ENCODE measurements at places on chromosomes 4 and X. TPM values are rescaled to one million over a fixed set of nuclear protein-coding genes. Genes with fewer than 3 reads are reported as not detected.

Gene KCNE5
- total RNA-seq = 0.19 TPM

Gene IBSP
- total RNA-seq = not detected

DNA sequence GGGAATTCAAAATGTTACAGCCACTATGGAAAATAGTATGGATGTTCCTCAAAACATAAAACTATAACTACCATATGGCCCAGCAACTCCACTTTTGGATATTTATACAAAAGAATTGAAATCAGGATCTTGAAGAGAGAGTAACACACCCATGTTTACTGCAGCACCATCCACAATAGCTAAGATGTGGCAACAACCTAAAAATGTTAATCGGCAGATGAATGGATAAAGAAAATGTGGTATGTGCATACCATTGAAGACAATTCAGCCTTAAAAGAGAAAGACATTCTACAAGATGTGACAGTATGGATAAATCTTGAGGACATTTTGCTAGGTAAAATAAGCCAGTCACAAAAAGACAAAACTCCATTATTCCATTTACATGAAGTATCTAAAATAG lies 171.9 kb downstream of the DCHS2 start:
- no peak overlapping the region for H3K27ac ChIP-seq
- no peaks in the 10 kb centered on the region for H3K4me1 ChIP-seq
- peaks cover 11% of the 10 kb centered on the region for H3K27me3 ChIP-seq

Gene SSX3
- total RNA-seq = not detected

DNA sequence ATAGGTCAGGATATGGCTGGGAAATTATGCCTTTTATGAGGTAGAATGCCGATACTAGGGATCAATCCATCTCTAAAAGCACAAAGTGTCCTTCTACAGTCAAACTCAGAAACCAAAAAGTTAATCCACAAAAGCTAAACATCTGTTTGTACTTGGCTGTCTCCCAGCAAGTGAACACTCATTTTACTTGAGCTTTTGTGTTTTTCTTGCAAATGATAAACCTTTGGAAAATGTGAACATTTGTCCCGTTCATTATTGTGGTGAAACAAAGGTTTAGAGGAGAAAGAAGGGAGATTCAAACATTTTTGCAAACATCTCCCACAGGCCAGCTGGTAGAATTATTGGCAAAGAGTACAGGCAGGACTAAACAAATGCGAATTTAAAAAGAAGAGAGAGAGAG lies 300.6 kb upstream of the SPANXN1 start:
- H3K27me3 ChIP-seq = no peaks in the 10 kb centered on the region
- DNase-seq = no peak
- no peaks in the 10 kb centered on the region for H3K36me3 ChIP-seq
- no peak overlapping the region for H3K27ac ChIP-seq
- H3K4me1 ChIP-seq = no peaks in the 10 kb centered on the region
- H3K4me3 ChIP-seq = no peak overlapping the region

- DNase-seq = no peak
- H3K27me3 ChIP-seq = peaks cover 10% of the 10 kb centered on the region
- no peaks in the 10 kb centered on the region for H3K36me3 ChIP-seq
- H3K4me1 ChIP-seq = peaks cover 7% of the 10 kb centered on the region
- H3K4me3 ChIP-seq = no peak overlapping the region
- no peak overlapping the region for H3K27ac ChIP-seq
Measured at GRCh38 chrX:147749308-147749707, 162.4 kb upstream of the FMR1 start.

- H3K36me3 ChIP-seq = no peaks in the 10 kb centered on the region
- H3K4me3 ChIP-seq = no peak overlapping the region
- no peak overlapping the region for H3K27ac ChIP-seq
- H3K4me1 ChIP-seq = peaks cover 24% of the 10 kb centered on the region
- no peaks in the 10 kb centered on the region for H3K27me3 ChIP-seq
Measured at GRCh38 chrX:66200050-66200664, 36.1 kb downstream of the HEPH start.

Gene MAGEA1
- total RNA-seq = not detected

GRCh38 chr4:89957046-89957926 lies 62.6 kb downstream of the MMRN1 start:
- H3K27ac ChIP-seq = no peak overlapping the region
- no peak overlapping the region for H3K4me3 ChIP-seq
- H3K36me3 ChIP-seq = no peaks in the 10 kb centered on the region
- no peaks in the 10 kb centered on the region for H3K4me1 ChIP-seq
- H3K27me3 ChIP-seq = no peaks in the 10 kb centered on the region

Gene PRDM8
- 5.2 TPM for total RNA-seq

DNA sequence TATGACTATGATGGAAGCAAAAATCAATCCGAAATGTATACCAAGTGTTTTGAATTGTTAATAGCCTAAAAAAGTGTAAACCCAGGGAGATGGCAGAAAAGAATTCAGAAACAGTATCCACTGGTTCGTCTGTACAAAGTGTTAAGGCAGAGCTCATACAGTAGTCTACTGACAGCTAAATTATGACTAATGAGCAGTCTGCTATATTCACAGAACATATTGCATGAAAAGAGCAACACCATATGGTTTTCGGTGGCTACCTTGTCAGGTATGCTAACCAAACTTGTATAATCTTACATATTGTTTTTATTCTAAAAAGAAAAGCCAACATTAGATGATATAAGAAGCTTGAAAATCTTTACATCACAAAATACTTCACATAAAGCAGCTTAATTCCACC lies 18.5 kb downstream of the EPHA5 start:
- H3K4me1 ChIP-seq = no peaks in the 10 kb centered on the region
- H3K4me3 ChIP-seq = no peak overlapping the region
- H3K27ac ChIP-seq = no peak overlapping the region
- no peak for DNase-seq
- H3K36me3 ChIP-seq = no peaks in the 10 kb centered on the region
- no peaks in the 10 kb centered on the region for H3K27me3 ChIP-seq

Gene XK
- total RNA-seq = 0.04 TPM

- no peak overlapping the region for H3K27ac ChIP-seq
- no peak for DNase-seq
- H3K4me3 ChIP-seq = no peak overlapping the region
- H3K27me3 ChIP-seq = peaks cover 3% of the 10 kb centered on the region
- H3K4me1 ChIP-seq = no peaks in the 10 kb centered on the region
- no peaks in the 10 kb centered on the region for H3K36me3 ChIP-seq
Measured at GRCh38 chr4:77236806-77237205, 79.8 kb downstream of the CCNG2 start.

DNA sequence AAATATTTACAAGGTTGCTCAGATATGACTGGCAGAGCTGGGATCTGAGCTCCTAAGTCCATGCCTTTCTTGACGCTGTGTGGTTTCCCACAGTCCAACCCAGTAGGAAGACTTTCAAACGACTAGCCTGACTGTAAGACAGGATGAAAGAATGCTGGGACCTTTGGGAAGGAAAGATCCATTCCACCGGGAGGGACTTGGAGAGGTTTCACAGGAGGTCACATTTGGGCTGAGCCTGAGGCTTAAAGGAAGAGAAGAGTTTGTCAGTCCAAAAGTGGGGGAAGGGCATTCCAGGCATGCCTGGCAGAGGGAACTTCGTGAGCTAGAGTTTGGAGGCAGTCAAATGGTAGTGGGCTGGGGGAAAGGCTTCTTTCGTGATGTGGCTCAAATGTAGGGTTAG lies 1.5 kb downstream of the STARD8 start:
- no peak for DNase-seq
- no peak overlapping the region for H3K27ac ChIP-seq
- no peaks in the 10 kb centered on the region for H3K36me3 ChIP-seq
- H3K27me3 ChIP-seq = no peaks in the 10 kb centered on the region
- H3K4me1 ChIP-seq = no peaks in the 10 kb centered on the region

- peak overlapping the region; percentile 98 for H3K27ac ChIP-seq
- H3K4me3 ChIP-seq = peak overlapping the region; percentile 98
- no peaks in the 10 kb centered on the region for H3K27me3 ChIP-seq
- DNase-seq = peak; percentile 80
- peaks cover 52% of the 10 kb centered on the region for H3K4me1 ChIP-seq
Measured at GRCh38 chr4:6674500-6675149, 19.1 kb upstream of the S100P start.

DNA sequence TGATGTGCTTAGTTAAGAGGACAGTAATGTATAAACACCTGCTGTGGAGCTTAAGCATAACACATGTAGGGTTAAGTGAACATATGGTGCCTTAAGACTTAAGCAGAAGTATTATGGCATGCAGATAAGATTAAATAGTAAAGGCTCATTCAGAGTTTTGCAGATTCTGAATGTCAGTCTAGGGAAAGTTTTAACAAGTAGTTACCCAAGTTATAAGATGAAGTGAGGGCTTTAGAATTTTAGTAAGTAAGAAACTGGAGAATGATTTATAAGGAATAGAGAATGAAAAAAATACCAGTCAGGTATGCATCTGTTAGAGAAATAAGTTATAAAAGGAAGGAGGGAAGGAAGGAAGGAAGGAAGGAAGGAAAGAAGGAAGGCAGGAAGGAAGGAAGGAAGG lies 902.1 kb downstream of the TRAM1L1 start:
- H3K4me3 ChIP-seq = no peak overlapping the region
- no peaks in the 10 kb centered on the region for H3K4me1 ChIP-seq
- no peaks in the 10 kb centered on the region for H3K36me3 ChIP-seq
- no peaks in the 10 kb centered on the region for H3K27me3 ChIP-seq
- no peak overlapping the region for H3K27ac ChIP-seq

Gene H2BW2
- not detected for total RNA-seq

GRCh38 chrX:153814591-153815315 lies 15.6 kb downstream of the PDZD4 start:
- DNase-seq = no peak
- H3K4me3 ChIP-seq = no peak overlapping the region
- peaks cover 12% of the 10 kb centered on the region for H3K27me3 ChIP-seq
- H3K36me3 ChIP-seq = no peaks in the 10 kb centered on the region
- peak overlapping the region; percentile 44 for H3K27ac ChIP-seq
- H3K4me1 ChIP-seq = peaks cover 22% of the 10 kb centered on the region

Data from activated CD4-positive, alpha-beta T cell treated with anti-CD3 and anti-CD28 coated beads, Interleukin-2, amount 10 ng/mL, durations not matched to agents 7 days and 5 days (primary cell).